ENCODE measurements at places on chromosomes 1 and 21.

DNA sequence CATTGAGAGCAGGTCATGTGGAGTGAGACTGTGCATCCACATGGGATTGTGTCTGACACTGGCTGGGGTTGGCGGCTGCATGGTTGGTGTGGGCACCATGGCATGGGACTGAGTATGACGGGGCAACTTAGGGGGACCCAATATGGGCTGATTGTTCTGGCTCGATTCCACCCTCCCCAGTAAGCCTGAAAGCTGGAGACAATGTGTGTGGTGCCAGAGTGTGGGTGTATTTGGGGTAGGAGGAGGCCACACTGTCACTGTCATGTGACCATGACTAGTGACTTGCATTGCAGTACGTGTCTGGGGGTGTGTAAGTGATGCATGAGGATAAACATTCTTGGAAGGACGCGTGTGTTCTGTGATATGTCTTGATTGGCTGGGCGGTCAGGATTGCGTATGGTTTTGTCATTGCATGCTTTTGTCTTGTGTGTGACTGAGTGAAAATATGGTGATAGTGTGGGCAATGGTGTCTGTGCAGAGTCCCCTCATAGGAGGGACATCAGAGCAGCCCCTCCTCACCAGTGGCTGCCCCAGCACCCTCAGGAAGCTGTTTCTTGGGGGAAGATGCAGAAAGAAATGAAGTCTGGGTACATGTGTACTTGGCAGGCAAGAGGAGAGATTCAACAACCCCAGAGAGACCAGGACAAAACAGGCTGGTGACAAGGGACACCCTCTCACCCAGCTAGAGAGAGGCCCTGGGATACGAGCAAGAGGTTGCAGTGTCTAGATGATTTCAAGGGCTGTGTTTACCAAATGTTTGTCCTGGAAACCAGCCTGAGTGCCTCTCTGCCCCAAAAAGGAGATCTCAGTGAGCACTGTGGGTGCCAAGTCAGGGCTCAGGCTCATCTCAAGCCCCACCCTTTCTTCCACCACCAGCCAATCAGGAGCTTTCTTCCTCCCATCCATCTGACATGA lies 36.3 kb downstream of the SDC3 start:
- DNase-seq = peak; percentile 55

GRCh38 chr1:110728388-110729001 lies 53.8 kb upstream of the KCNA3 start:
- no peak for DNase-seq

GRCh38 chr1:83934550-83934949 lies 64.4 kb downstream of the TTLL7 start:
- DNase-seq = no peak

GRCh38 chr1:102096162-102096561 lies 99.4 kb upstream of the OLFM3 start:
- no peak for DNase-seq

DNA sequence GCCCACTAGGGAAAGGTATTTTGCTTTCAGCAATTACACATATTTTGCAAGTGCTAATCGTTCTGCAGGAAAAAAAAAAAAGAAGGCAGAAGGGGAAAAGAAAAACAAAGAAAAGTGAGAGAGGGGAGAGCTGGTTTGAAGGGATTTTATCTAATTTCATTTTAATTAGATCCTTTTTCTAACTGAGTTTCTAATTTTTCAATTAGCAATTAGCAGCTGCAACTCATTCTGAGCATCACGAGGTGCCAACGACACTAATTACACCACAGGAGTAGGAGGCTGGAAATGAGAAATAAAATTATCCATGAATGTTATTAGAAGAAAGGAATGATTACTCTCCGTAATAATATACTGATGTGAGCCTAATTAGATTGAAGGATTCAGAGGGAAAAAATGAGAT lies 481.0 kb upstream of the CAMK1G start:
- DNase-seq = no peak

DNA sequence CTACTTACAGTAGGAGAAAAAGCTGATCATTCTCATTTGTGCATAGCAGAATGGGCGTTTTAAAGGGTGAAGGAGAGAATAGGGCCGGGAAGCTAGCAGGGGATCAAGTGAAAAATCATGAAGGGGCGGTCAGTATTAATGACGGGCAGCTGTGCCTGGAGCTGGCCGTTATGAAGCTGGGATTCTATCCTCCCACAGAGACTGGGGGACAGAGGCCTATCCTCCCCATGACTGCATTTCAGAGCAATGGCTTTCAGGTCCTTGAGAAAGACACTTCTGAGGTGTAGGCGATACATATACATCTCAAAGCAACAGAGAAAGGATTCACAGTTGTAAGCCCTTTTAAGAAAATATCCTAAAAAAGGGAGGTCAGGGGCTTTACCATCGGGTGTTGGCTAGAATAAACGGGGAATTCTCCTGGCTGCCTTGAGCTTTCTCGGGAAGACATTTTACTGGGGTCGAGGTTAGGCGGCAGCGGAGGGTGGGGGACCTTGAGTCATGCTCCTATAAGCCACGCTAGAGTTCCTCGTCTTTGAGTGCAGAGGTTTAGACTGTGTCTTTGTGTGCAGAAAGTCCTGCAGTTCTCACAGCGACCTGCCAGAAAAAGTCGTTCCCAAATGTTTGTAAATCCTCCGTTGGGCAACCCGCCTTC lies 559 bp upstream of the MTARC2 start:
- no peak for DNase-seq

DNA sequence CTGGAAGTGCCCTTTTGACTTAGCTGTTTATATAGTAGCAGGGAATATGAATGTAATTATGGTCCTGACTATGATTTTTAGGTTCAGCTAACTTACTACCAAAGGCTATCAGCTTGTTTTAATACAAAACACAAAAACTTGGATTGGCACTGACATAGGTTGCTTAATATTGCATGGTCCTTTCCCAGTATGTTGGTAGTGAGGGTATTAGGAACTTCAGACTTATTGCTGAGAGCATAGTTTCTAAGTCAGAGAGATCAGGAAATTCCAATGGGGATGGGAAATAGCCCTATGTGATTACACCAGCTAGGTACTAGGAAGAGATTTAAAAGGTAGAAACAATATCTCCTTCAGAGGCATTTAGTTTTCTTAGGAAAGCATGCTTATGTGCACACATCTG lies 7.7 kb downstream of the ARID1A start:
- DNase-seq = peak; percentile 40

DNA sequence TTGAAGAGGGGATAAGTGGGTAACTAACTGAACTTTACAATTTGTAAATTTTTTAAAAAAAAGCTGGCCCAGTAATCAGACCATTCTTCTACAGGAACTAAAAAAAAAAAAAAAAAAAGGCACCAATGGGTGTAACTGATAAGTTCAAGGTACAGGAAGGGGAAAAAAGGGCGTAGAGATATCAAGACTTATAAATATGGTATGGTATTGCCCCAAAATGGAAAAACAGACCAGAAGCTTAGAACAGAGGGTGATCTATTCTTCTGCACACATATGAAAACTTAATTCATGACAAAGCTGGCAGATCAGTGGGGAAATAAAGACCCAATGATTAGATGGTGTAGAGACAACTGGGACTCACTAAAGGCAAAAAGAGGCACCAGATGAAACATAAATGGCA lies 58.9 kb downstream of the LHX4 start:
- no peak for DNase-seq

DNA sequence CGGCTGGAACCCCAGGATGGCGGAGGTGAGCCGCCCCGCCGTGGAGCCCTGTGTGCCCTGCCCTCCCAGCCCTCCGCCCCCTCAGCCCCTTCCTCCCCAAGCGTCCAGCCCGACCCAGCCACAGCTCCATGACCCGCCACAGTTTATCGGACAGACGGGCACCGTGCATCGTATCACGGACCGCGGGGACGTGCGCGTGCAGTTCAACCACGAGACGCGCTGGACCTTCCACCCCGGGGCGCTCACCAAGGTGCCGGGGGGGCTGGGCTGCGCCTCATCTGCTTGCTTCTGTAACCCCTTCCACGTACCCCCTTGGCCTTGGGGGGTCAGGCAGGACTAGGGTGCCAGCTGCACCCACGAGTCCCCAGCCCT lies 6.6 kb upstream of the MMP23B start:
- no peak for DNase-seq

- DNase-seq = no peak
Observed at GRCh38 chr1:192535916-192536664, 39.5 kb upstream of the RGS1 start.

DNA sequence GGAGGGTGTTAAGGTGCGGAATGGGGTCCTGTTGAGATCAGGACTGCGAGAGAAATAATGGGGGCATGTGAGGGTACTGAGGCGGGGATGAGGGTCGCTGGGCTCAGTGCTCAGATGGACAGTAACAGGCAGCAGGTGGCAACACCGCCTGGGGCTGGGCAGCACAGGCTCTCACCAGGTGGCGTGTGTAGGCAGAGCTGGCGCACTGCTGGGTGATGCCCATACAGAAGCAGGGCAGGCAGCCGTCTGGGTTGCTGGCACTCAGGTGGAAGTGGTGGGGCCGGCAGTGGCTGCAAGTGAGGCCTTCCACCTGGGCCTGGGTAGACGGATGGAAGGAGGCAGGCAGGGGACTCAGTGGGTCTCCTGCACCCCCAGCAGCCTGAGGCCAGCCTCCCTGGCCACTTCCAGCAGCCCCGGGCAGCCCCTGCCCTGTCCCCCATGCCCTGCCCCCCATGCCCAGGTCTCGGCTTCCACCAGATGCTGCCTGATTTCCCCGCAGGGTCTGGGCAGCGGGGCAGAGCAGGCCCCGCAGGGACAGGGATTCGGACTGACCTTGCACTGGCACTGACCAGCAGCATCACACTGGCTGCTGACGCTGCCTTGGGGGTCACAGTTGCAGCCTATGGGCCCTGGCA lies 60.5 kb downstream of the LDLRAD2 start:
- DNase-seq = no peak

- DNase-seq = peak; percentile 65
Observed at GRCh38 chr1:229625071-229625914, 629 bp downstream of the TAF5L start.

- peak; percentile 91 for DNase-seq
Observed at GRCh38 chr1:170562646-170563338, 30.8 kb downstream of the GORAB start.

- peak; percentile 51 for DNase-seq
Observed at GRCh38 chr1:178101654-178102053, 7.8 kb downstream of the RASAL2 start.

DNA sequence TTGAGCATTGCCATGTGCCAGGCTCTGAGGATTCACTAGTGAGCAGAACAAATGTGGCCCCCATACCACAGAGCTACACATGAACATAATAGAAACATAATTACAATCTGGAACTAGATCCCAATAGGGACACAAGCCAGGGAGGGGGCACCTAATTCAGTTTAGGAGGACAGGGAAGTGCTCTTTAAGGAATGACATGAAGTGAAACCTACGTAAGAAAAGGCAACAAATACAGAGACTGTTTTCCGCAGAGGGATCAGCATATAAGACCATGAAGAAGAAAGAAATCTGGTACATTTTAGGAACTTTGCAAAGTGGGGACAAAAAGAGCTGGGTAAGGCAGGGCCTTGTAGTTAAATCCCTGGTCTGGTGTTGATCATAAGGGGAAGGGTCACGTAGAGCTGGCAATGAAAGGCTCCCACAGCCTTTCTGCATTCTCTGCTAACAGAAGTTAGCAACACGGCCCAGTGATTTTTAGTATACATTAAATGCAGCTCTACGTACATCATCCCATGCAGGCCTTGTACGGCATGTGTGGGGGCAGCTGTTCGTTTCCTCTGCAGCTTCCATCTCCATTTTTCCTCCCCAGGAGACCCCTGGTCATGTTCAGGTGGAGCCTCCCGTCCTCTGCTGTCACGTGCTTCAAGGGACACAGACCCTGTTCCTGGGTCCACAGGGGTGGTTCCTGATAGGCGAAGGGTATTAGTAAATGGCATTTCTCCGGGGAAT lies 26.8 kb upstream of the SLC30A1 start:
- DNase-seq = no peak

- DNase-seq = peak; percentile 31
Observed at GRCh38 chr1:116817582-116818064, 63.4 kb downstream of the CD2 start.

DNA sequence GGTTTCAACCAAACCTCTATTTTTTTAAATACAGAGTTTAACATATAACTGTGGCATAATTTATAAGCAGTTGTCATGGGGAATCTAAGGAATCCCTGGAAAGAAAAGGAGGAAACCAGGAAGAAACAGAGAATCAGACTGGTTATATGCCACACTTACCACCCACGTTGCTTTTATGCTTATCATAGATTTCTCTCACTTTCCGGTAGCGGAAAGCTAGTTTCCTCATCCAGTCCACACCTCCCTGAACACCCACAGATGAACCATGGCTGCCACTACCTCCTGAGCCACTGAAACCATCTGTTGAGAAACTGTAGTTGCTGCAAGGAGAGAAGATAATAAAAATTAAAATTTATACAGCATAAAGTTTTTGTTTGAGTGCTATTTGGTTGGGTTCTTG lies 33.5 kb downstream of the XKR8 start:
- DNase-seq = no peak

DNA sequence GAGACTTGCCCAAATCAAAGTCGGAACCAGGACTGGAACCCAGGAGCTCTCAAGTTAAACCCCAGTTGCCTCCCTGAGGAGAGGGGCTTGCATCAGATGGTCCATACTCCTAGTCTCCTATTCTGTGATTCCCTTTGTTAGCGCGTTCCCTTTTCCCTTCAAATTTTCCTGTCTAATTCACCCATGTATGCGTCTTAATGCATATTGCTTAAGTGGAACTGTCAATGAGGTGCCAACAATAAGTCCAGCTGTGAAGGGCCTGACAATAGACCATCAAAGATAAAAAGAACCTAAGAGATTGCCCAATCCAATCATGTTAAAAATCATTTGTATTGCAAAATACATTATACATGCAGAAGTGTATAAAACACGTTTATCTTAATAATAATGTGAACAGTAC lies 634 bp upstream of the SPATA6 start:
- no peak for DNase-seq

DNA sequence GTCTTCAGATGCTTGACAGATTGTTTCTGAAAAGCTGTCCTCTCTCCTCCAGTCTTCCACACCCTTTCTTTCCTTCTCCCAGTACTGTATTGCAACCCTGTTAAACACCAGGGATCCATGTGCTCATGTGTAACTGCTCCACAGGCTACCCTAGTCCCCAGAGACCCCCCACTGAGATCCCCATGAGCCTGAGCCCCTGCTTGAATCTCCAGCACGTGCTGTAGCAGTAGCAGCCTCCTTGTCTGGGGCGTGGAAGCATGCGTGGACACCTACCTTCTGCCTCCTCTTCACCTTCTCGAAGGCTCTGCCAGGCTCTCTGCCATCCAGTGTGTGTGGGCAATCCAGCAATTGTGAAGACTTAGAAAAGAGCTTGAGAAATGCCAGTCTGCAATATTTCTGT lies 25.2 kb downstream of the GPR137B start:
- no peak for DNase-seq

DNA sequence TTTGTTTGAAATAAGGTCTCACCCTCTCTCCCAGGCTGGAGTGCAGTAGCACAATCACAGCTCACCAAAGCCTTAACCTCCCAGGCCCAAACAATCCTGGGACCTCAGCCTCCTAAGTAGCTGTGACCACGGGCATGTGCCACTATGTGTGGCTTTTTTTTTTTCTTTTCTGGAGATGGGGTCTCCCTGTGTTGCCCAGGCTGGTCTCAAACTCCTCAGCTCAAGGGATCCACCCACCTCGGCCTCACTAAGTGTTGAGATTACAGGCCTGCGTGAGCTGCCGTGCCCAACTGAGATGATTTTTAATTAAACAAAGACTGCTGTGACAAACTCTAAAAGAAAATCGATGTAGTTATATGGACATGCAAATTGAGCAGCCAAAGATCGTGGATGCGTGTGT lies 768.4 kb upstream of the ADGRL2 start:
- no peak for DNase-seq

- no peak for DNase-seq
Observed at GRCh38 chr1:117615474-117615873, 9.6 kb downstream of the TENT5C start.

All from EH (cell line).